GM12891 (cell line): ENCODE measurements at places on chromosomes 1 and 21.

DNA sequence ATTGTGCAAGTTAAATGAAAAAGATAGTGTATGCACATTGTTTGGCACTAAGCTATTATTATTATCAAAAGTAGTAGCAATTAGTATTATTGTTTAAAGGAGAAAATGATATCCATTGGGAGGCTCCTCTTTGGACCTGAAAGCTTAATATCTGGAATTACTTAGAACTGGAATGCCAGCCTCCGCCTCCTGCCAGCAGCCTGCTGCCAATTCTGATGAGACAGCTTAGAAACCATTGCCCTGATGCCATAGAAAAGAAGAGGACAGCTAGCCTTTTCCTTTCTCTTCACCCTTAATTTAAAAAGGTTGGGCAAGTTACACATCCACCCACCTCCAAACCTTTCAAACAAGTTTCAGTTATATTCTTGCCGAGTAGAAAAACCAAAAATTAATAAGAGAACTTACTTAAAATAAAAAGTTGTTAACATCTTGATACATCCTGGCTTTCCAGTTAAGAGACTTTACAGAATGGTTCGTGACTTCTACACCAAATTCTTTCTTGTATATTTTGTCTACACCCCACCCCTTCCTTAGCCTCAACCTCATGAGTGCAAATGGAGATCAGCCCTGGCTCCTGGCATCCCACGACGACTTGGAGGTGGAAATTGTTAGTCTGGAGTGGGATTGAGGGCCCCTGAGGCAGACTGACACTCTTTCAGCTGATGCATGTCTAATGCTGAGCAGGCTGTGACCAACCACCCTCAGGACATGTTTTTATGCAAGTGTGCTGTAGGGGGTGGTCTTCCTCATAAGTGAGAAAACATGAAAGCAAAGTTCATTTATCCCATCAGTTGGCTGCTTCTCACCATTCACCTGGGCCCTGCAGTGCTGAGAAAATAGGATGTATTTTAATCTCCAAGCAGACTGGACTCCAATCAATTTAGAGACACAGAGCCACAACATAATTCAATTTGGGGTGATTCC lies 120.6 kb downstream of the KCNJ15 start:
- DNase-seq, result no peak

GRCh38 chr21:41678924-41679318 lies 87.9 kb downstream of the RIPK4 start:
- no peak for DNase-seq

DNA sequence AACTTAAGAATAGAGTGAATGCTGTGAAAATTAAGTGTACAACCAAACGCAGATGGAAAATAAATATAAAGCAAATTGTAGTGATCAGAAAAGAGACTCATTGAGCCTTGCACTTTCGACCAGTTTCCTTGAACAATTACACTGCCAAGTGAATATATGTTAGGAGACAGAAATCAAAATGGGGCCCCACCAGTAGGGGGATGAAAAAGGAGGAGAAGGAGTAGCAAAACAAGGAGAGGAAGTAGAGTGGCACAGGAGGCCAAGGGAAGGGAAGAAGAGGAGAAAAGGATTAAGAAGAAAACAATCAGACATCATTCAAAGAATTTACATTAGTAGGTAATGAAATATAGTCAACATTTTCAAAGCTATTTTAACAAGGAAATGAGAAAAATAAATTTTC lies 1770.6 kb downstream of the PLA2G4A start:
- DNase-seq, result no peak

DNA sequence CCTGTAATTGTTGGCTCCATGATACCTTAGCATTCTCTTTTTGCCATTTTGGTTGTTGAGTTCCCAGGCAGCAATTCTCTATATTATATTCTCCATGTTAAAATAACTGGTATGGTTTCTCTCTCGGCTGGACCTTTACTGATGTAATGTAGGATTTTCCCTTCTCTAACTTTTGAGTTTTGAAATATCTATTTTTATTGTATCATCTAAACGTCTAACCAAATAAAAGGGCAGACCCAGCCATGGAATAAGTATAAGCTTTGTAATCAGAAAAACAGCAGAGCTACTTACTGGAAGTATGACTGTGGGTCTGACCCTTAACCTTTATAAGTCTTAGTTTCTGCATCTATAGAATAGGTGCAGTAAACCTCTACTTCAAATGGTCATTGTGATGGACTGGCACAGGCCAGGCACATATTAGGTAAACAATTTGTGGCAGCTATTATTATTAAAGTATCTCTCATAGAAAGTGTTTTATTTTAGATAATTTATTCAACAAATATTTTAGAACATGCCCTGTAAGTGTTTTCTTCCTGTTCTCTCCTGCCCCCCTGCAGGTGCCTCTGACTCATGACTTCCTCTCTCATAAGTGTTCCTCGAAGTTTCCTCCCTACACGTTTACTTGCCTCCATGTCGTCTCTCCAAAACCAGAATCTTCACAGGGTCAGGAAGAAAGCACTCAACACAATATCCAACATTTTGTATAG lies 224.9 kb upstream of the FGGY start:
- DNase-seq, result no peak

DNA sequence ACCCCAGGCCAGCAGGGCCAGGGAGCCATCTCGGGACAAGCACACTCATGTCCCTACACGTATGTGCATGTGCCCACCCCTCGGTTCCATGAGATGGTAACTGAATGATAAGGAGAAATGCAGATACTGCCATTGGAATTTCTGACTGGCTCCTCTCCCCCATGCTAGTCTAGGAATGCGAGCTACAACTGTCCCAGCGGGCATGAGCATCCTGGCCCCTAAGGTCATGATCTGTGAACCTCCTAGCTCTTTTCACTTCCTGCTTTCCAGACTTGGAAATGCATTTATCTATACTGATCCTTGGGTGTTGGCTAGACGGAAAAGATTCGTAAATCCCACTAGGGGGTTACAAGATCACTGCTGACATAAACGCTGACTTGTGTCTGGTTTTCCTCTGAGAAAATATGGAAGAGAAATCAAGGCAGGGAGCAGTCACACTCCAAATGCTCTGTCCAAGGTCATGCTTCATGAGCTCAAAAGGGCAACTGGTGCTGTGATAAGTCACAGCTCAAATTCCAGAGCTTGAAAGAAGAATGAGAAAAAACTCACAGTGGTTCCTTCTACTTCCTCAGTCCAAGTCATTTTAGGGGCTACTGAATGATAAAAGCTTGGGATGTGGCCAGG lies 49.8 kb downstream of the SLC45A1 start:
- no peak for DNase-seq

- DNase-seq, result peak; percentile 8
Observed at GRCh38 chr1:53071167-53071865, 9.3 kb downstream of the PODN start.

- no peak for DNase-seq
Observed at GRCh38 chr1:41420351-41420750, 59.1 kb downstream of the FOXO6 start.

DNA sequence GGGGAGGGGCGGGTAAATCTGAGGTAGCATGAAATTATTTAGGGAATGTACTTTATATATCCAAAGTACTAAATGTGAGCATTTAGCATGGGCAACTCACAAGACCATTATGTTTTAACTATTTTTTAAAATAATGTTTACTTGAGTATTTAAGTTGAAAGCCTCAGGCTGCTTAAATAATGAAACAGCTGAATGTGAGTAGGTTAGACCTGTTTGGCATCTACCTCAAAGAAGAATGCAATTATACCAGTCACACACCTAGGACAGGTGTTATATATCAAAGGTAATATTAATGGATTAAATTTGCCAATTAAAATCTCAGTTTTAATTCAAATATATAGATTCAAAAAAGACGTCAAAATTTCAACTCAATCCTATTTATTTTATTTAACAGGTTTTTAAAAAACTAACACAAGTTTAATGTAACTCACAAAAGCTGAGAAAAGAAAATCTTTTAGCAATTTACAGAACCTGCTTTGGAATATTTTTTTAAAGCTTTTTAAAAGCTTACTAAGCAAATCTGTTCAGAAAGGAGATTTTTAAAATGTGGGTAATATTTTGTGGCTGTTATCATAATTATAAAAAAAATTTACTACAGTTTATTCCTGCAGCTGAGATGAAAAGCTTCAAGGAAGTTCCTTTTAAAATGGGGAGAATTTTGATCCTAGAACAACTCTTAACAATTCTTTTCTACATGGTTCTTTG lies 104.6 kb upstream of the LBR start:
- DNase-seq, result no peak

DNA sequence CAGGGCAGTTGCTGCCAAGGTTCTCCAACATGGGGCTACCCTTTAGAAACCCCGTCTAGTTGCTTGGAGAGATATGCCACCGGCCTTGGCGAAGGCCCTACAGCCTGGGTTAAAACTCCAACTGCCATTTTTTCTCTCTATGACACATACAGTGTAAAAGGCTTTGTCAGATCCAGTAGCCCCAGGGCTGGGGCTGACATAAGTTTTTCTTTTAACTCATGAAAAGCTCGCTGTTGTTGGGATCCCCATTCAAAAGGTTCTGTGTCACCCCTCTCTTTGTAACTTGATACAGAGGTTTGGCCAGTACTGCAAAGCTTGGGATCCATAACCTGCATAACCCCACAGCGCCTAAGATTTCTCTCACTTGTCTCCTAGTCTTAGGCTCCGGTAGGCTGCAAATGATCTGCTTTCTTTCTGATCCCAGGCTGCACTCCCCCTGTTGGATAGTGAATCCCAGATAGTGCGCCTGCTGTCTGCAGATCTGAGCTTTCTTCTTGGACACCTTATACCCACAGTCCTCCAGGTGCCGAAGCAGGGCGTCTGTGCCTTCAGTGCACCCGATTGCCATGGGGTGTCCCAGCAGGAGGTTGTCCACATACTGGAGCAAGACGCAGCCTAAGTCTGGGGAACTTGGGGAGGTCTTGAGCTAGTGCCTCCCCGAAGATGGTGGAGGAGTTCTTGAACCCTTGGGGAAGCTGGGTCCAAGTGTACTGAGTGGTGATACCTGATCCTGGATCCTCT lies 406.2 kb downstream of the TGFB2 start:
- DNase-seq, result no peak

- no peak for DNase-seq
Observed at GRCh38 chr1:103265551-103265950, 157.2 kb upstream of the COL11A1 start.

GRCh38 chr1:47781171-47781959 lies 215.8 kb downstream of the TRABD2B start:
- DNase-seq, result no peak

- no peak for DNase-seq
Observed at GRCh38 chr1:235441159-235441685, 63.0 kb downstream of the B3GALNT2 start.

- DNase-seq, result no peak
Observed at GRCh38 chr1:10522322-10522860, 47.6 kb downstream of the PEX14 start.

DNA sequence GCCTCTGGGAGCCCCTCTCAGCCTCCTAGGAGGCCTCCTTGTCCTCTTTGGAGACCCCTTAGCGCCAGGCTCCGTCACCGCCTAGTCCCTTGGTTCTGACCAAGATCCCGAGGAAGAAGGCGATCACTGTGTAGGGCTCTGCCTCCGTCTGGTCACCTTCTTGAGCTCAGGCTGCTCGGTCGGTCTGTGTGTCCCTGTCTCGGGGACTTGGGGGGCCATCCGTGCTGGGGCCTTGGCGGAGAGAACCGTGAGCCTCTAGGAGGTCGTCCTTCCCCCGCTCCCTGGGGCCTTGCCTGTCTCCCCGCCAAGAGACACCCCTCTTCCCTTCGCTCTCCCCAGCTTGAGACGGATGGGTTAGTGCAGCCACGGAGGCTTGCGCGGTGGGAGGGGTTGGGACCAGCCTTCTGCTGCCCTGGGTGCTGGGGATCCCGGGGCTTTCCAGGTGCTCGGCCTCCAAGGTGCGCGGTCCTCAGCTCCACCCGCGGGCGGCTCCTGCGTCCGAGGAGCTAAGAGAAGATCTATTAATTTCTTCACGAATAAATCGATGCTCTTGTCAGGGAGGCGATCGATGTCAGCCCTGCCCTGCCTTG lies 701 bp upstream of the INSRR start:
- DNase-seq, result peak; percentile 61

GRCh38 chr1:36754366-36754765 lies 271.7 kb upstream of the CSF3R start:
- DNase-seq, result no peak

DNA sequence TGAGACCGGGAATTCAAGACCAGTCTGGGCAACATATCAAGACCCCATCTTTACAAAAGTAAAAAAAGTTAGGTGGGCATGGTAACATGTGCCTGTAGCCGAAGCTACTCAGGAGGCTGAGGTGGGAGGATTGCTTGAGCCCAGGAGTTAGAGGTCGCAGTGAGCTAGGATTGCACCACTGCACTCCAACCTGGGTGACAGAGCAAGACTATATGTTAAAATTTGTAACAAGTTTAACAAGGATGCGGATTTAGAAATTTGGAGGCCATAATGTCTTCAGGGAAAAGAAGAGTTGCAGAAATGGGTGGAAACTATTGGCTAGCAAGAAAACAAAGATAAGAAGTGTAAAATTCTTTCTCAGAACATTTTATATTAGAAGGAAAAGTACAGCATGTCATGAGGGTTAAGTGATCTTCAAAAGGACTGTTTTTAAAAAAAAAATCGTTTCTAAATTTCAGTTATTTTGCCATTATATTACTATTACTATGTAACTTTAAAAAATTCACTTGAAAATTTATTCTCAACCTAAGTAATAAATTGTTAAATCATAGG lies 17.6 kb downstream of the SOAT1 start:
- no peak for DNase-seq

DNA sequence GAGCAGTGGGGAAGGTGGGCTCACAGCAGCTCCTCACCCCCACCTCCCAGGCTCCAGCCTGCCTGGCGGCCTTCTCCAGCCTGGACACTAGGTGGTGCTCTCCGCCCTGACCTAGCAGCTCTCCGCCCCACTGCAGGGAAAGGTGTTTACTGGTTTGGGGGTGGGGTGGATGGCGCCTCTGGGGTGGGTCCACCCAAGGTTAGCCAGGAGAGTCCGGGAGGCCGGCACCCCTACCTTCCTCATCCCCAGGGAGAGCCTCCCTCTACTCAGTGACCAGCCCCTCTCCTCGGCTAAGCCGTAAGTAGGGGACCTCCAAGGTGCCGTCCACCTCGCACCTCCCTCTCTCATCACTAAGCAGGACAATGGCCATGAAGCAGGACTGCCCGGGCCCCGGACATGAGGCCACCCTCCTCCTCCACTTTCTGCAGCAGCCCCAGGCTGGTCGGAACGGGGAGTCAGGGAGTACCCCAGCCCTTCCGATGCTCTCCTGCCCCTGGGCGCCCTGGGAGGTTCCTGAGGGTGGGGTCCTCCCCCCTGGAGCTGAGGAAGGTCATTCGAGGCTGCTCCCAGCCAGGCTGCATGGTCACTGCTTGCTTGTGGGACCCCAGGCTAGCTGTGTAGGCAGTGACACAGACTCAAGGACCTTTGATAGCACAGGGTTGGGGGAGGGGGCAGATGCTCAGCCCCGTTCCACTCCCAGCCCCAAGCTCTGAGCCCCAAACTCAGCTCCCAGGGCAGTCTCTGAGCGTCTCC lies 101.4 kb upstream of the VAMP3 start:
- peak; percentile 80 for DNase-seq

GRCh38 chr21:43578677-43579303 lies 80.5 kb downstream of the HSF2BP start:
- DNase-seq, result no peak

- no peak for DNase-seq
Observed at GRCh38 chr1:219433001-219433400, 179.9 kb downstream of the ZC3H11B start.
